ENCODE measurements at places on chromosomes 13 and 19. TPM values are rescaled to one million over a fixed set of nuclear protein-coding genes. Genes with fewer than 3 reads are reported as not detected.

ZNF221 gene
- 32.2 TPM for total RNA-seq

- no peak for DNase-seq
Observed at GRCh38 chr13:90889906-90890834, 457.3 kb upstream of the MIR17HG start.

C19orf33 gene
- total RNA-seq: 1,160 TPM

DNA sequence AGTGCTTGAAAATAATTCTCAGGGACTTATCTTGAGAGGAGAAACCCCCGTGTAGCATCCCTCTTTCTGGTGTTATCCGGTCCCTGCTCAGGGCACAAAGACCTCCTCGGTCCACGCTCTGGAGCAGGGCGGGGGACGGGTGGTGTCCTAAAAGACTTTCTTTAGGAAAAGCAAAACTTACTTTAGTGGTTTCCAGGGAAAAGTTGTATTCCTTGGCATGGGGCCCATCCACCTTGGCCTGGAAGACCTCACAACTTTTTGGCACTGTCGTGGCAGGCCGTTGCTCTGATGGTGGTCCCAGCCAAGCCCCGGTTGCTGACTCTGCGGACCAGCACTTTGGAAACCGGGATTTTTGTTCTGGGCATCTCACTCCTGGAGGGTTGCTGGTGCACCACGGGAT lies 2.7 kb downstream of the AMER2 start:
- DNase-seq: no peak

GRCh38 chr13:68473834-68474326 lies 1243.7 kb upstream of the PCDH9 start:
- DNase-seq: no peak

- DNase-seq: no peak
Observed at GRCh38 chr19:33622809-33623511, 1.2 kb downstream of the CHST8 start.

DNA sequence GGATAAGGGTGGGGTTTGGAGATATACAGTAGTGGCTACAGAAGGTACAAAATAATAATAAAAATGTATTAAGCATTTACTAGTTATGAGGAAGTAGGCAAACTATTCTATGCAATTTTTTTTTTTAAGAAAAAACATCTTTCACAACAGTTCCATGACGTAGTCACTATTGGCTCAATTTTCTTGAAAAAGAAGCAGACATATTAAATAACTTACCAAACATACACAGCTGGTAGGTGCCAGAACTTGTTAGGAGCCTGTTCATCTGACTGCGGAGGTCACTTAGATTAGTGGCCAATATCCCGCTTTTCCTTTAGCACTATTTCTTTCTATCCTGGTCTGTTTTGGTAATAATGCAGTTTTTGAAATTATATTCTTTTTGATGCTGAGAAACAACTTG lies 593.5 kb downstream of the KCTD12 start:
- no peak for DNase-seq

GRCh38 chr13:98515818-98516465 lies 61.0 kb downstream of the STK24 start:
- no peak for DNase-seq

DNA sequence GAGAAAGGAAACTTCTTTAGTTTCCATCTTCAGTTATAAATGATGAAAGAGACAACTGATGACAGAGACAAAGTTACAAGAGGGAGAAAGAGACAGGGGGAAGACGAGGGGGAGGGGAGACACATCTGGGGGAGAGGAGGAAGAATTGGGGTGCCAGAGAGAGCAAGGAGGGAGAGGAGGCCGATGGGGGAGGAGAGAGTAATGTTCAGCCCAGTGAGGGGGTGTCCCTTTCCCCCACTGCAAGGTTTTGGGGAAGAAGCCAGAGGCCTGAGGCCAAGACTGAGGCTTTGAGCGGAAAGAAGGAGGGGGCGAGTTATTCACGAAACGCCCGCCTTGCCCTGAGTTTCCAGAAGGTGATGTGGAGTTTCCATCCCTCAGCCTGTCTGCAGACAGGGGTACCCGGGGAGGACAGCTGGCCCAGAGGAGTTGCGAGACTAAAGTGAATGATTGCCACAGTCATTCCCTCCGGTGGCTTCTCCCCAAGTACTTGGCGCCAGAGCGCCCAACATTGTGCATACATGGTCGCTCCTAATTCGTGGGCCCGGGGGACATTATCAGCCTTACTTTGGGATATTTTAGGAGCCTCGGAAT lies 558 bp upstream of the PPAN start:
- DNase-seq: peak; percentile 22

DNA sequence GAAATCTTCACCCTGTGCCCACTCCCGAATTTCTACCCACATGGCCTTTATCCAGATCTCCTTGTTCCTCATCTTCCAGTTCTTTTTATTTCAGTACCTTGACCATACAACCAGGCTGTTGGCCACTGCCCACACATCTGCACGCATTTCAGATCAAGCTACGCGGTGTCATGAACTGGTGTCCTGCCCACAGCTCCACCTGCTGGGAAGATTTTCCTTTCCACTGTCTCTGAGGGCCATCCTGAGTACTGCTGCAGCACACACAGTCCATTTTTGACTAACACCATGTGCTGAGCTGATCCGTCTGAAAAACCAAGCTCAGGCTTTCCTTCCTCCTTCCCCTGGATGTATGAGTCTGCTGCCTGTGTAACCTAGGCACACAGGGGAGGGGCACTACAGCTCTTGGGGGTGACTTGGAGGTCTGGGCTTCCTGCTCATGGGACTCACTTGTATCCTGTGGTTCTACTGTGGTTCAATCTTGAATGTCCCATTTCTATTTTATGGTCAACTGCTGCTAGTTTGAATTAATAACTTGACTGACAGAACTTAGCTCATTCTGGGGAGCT lies 71.9 kb downstream of the WASF3 start:
- no peak for DNase-seq

DNA sequence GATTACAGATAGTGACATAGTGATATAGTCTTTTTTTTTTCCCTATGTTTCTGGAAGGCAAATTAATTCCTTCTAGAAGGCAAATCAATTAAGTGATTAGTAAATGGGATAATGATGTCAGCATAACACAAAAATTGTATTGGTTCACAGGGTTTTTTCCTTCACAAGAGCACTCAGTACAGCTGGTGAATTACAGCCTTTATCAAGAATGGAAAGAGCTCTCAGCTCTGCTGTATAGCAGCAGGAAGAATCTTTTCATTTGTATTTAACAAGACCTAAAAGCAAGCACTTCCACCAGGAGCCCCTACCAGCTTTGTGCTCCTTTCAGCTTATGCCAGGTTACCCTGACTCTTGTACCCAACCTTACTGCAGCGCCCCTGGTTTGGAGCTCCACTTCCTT lies 90.8 kb downstream of the SERP2 start:
- DNase-seq: no peak

- peak; percentile 49 for DNase-seq
Observed at GRCh38 chr13:24076109-24076508, 84.4 kb upstream of the SPATA13 start.

DNA sequence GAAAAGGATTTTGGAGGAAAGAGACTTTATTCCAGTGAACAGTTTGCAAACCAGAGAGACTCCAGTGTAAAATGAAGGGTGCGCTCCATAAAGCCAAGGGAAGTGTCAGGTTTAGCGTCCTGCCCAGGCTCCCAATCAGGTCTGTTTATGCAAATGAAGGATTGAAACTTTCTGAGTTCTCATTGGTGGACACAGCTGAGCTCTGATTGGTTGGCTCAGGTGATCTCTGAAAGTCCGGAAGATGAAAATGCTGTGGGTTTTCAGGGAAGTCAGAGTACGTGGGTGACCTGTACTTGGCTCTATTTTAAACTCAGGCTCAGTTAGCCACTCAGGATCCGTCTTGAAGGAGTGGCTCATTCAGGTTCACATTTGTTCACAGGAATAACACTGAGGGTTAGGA lies 28.7 kb upstream of the CD33 start:
- no peak for DNase-seq

DNA sequence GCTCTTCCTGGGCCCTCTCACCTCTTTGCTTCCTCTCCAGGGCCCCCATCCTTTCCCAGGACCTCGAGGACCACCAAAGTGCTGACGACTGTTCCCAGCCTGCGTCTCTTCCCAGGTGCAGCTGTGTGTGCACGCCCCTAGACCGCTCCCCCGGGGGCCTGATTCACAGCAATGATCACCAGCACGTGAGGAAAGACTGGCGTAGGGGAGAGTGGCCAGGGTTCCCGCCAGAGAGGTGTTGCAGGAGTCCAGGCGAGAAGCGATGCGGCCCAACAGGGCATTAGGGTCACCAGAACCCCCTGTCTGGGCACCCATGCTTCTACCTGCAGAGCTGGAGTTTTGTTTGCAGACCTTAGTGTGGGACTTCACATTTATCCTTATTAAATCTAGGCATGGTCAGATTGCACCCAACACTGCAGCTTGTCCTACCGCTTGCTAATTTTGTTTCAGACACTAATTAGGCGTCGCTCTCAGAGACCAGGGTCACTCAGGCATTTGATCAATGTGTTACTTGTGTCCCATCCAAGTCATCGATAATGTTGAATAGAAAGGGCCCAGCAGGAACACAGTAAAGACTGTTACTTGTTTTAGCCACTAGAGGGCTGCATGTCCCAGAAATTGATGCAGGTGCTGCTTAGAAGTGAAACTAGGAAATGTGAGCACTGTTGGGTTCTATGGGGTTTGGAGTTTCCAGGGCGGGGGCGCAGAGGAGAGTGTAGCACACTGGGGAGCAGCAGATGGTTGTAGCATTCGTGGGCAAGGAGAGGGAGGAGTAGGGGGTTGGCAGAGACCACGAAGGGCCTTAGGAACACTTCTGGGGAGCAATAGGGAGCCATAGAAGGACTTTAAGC lies 53.2 kb downstream of the CDADC1 start:
- DNase-seq: peak; percentile 64

GRCh38 chr19:2561895-2562294 lies 86.0 kb downstream of the GADD45B start:
- no peak for DNase-seq

DNA sequence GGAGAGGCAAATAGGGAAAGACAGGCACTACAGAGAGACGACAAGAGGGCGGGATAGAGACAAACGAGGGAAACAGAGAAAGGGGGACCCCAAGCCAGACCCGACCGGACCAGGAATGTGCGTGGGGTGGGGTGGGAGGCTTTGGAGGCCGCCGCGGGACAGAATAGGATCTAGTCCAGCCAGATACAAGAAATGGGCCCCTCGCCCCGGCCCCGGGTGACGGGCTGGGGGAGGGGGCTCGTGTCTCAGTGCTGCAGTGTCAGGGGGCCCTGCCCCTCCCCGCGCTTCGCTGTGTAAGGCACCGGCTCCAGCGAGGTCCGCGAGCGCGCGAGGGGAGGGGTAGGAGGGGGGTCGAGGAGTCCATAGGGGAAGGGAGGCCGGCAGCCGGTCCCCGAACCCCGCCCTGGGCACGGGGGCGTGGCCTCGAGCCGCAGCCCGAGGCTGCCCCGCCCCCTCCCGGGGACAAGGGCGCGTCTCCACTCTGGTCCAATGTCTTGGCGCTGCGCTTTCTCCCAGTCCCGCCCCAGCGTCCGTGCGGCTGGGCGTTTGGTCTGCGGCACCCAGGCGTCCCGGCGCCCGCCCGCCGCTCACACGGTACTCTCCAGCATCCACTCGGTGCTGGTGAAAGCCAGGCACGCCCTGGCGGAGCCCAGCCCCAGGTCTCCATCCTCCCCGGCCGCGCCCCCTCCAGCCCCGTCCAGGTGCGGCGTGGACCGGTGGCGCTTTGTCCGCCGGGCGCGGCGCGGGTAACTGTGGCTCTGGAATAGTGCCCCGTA lies 11.0 kb downstream of the IFNL1 start:
- peak; percentile 48 for DNase-seq

DNA sequence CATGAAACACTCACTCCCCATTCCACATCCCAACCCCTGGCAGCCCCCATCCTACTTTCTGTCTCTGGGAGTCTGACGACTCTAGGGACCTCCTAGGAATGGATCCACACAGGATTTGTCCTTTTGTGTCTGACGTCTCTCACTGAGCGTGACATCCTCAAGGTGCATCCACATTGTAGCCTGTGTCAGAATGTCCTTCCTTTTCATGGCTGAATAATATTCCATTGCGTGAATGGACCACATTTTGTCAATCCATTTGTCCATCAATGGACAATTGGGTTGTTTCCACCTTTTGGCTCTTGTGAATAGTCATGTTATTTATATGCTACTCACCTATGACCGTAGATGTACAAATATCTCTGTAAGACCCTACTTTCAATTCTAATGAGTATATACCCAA lies 16.8 kb upstream of the NMRK2 start:
- no peak for DNase-seq

AZU1 gene
- total RNA-seq: not detected

- DNase-seq: no peak
Observed at GRCh38 chr13:60210510-60211330, 47.0 kb upstream of the DIAPH3 start.

ZNF253 gene
- total RNA-seq: 3.7 TPM

GRCh38 chr19:5870986-5871394 lies 650 bp upstream of the FUT5 start:
- DNase-seq: no peak

- no peak for DNase-seq
Observed at GRCh38 chr13:62598708-62599107, 1183.1 kb upstream of the PCDH20 start.

DNA sequence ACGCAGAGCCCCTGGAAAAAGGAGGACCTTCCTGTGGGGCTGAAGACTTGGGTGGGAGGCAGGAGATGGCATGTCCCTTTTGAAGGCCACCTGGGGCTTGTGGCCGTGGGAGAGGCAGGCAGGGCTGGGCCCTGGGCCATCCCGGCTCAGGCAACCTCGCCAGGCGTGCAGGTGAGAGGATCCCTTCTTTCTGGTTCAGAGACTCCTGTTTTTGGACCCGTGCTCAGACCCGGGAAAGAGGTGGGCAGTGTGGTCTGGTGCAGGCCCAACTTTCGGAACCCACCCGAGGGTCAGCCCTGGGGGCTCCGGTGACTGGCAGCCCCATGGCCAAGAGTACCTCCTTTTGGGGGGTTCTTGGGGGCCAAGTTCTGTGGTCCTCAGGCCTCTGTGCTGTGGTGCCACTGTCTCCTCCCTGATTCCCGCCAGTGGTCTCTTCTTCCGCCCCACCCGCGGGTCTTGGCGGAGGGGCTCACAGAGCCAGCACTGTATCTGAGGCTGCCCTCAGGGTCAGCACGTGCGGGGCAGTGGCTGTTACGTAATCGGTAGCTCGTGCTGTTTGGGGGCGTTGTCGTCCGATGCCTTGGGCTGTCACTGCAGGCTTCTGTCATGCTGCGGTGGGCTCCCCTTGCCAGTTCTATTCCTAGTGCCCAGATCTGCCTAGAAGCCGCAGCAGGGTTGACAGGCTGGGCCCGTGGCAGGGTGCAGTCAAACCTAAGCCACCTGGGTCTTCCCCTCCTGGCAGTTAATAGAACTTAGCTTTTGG lies 42.7 kb downstream of the KDM4B start:
- DNase-seq: no peak
